ENCODE measurements at places on chromosomes 5 and 9.

DNA sequence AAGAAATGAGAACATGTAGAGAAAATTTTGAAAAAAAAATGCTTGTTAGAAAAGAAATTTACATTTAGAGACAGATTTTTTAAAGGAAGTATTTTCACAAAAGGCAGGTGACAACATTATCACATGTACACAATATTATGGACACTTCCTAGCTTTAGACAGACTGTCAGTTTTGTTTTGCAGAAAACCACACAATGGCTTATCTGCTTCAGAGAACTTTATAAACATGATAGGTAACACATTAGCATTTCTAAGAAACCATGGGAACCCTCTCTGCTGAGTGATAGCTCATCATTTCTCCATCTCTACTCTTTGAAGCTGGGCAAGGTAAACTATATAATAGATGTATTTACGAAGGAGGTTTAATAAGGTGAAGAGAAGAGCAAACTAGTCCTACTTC, 25.6 kb downstream of the POU5F2 start:
- DNase-seq, result no peak

- no peak for DNase-seq
Observed at GRCh38 chr5:166719991-166720390, 1571.5 kb upstream of the WWC1 start.

DNA sequence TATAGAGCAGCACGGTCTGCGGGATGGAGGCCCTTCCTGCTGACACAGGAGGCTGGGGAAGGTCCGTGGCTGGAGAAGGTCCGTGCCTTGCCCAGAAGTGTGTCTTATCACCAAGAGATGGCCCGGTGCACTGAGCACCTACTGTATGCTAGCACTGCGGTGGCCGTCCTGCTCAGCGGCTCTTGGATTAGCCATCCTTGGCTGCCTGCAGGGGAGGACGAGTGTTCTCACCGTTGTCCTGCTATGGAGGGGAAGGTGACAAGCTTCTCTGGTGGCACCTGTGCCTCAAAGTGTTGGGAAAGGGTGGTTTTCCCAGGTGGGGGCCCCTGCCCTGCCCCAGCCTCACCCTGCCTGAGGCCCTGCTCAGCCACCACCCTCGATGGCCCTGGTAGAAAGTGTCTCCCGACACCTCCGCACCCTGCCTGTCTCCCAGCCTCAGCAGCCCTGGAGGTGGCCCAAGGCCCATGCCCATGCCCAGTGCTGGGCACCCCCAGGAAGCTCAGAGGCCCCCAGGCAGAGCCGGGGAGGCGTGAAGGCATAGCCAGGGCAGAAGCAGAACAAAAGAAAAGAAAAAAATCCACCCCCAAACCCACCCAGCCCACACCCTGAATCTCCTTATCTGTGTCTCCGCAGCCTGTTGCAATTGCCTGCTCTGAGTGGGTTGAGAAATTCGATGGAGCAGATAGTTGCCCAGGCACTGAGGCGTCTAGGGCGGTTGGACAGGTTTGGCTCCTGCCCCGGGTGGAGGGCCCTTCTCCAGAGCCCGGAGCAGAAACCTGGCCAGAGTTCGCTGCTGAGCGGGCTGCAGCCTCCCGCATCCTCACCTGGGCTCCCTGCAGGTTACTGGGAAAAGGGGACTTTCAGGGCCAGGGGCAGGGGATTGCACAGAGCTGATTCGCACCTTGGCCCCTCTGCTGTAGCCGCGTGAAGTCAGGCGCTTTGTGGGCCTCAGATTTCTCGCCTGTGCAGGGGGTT, 30.5 kb downstream of the RXRA start:
- DNase-seq, result no peak

DNA sequence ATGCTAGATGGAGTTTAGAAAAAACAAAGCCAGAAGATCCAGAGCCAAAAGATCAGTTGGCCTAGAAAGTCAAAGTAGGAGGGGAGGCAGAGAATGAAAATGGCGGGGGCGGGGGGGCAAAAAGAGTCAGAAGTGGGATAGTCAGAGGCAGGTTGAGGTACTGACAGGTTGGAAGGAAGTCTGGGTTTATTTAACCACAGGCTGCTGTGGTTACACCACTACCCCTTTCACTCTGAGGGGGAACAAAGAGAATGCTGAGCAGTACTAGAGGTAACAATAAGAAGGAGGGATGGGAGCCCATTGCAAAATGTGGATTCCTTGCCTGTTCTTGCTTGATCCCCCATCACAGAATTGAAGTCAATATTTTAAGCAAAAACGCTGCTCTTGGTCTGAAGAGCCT, 111.8 kb downstream of the CAVIN4 start:
- no peak for DNase-seq

- no peak for DNase-seq
Observed at GRCh38 chr5:157568222-157568621, 7.4 kb downstream of the ADAM19 start.

GRCh38 chr9:6811436-6811835, 53.7 kb downstream of the KDM4C start:
- no peak for DNase-seq

GRCh38 chr9:9612270-9612669, 1000.5 kb downstream of the PTPRD start:
- DNase-seq, result no peak

DNA sequence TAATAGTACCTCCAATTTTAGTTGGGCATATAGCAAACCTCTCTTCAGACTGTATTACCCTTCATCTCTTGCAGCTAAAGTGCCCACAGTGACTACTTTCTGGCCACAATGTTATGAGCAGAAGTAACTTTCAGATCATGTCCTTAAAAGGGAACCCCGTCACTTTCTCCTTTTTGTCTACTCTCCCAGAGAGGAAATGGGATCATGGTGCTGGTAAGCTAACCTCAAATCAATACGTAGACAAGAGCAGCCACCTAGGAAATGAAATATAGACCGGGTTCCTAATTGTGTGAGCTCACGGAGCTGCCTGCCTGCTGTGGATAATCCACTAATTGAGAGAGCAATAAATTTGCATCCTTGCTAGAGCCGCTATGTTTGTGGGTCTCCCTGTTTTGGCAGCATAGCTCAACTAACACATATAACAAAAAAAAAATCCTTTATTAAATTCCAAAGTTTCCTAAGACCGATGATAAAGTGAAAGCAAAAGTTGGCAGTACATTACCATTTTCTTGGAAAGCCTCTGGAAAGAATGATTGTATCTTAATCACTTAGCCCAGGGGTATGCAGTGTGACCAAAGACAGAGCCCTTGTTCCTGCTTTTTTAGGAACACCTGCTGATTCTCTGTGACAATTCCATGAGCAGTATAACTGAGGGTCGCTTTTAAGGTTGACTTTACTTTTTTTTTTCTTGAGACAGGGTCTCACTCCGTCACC, 5.6 kb upstream of the IL7R start:
- no peak for DNase-seq

DNA sequence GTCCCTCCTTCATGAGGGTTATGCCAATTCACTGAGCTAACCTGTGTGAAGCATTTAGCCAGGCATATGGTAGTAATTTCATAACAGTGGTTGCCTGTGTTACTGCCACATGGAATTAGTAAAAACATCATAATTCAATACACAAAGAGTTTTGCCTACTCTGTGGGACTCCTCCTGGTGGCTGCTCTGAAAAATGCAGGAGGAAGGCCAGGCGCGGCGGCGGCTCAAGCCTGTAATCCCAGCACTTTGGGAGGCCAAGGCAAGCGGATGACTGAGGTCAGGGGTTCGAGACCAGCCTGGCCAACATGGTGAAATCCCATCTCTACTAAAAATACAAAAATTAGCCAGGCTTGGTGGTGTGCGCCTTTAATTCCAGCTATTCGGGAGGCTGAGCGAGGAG, 547.3 kb downstream of the CDK5RAP2 start:
- no peak for DNase-seq

- DNase-seq, result no peak
Observed at GRCh38 chr9:130946766-130947617, 7.9 kb upstream of the FIBCD1 start.

DNA sequence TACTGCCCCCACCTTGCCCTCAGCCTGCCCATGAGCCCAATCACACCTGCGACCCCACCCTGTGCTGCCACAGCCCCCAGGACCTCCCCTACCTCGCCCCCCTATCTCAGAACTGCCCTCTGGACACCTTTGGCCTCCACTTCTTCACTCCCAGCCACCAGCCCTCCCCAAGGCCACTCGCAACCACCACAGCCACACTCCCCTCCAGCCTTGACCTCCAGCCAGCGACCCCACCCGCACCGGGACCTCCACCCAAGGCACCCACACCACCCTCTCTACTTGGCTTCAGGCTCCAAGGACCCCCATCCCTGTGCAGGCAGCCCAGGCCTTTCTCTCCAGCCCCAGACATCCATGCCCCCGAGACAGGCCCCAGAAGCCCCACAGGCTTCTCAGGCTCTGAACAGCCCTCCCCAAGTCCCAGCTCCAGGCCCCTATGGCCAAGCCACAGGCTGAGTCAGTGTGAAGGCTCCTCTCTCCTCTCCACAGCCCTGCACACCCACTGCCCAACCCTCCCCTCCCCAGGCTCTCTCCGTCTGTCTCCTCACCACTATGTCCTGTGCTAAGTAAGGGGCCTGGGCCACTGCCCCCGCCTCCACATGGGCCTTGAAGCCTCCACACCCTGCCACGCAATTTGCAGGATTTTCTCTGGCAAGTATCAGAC, 2.0 kb downstream of the AK1 start:
- DNase-seq, result no peak

DNA sequence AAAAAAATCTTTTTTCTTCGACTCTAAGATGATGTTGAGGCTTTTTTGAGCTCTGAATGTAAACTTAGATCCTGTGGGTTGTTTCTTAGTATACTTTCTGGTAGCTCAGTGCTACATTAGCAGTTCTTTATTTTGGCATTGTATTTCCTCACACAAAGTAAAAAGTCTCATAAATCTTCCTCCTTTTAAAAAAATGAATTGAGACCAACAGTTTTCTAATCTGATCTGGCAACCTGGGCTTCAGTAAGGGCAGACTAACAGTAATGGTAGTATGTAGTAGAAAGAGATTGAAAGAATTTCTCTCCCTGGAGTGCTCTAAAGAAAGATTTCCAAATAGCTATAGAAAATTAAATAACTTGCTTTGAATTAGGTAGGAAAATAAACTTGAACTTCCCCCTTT, 31.4 kb downstream of the ZCCHC7 start:
- DNase-seq, result no peak

GRCh38 chr9:24245988-24246387, 299.7 kb downstream of the IZUMO3 start:
- DNase-seq, result no peak
